ENCODE measurements at places on chromosomes 6 and 20. TPM values are rescaled to one million over a fixed set of nuclear protein-coding genes. Genes with fewer than 3 reads are reported as not detected.

Gene HDAC2
- total RNA-seq = 148 TPM

Gene MYCT1
- 106 TPM for total RNA-seq

Gene C6orf15
- not detected for total RNA-seq

Gene GPX5
- not detected for total RNA-seq

Gene TNF
- total RNA-seq = not detected

Gene PSORS1C1
- total RNA-seq = 9.2 TPM

Gene SGK1
- 150 TPM for total RNA-seq

Gene MCM9
- 14.6 TPM for total RNA-seq

Gene GNRH2
- 1.7 TPM for total RNA-seq

DNA sequence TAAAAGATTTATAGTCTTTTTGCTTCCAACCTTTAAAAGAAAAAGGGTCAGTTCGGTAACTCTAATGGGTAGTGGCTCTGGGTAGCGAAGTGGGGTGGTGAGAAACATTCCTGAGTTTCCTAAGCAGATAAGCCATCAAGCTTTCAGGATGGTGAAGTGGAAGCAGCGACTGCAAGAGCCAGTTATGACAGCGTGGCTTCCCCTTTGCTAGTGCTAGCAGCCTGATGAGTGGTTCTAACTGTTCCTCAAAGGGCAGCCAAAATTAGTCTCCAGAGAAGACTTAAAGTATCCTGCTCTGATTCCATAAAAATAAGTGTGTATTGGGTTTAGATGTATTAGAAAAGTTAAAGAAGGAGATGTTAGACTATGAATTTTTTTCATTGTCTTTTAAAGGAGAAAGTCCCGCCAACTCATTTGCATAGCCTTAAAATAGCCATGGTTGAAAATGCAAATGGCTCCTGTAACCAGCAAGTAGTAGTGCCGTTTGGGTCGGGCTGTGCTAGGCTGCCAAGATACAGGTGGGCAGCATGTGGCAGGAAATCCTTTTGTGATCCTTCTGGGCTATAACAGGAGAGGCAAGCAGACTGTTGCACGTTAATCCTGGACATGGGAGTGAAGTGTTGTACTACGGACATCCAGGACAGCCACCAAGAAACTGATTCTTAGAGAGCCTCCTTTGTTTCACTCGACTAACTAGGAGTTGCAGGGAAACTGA, 18.0 kb downstream of the ELOVL2 start:
- no peak for DNase-seq
- H3K4me3 ChIP-seq = no peak overlapping the region
- H3K27me3 ChIP-seq = peaks cover 4% of the 10 kb centered on the region
- H3K36me3 ChIP-seq = no peaks in the 10 kb centered on the region

GRCh38 chr20:63973636-63974401, 4.1 kb upstream of the ZNF512B start:
- no peaks in the 10 kb centered on the region for H3K27me3 ChIP-seq
- DNase-seq = peak; percentile 87
- no peaks in the 10 kb centered on the region for H3K36me3 ChIP-seq
- no peak overlapping the region for H3K27ac ChIP-seq
- H3K4me1 ChIP-seq = peaks cover 23% of the 10 kb centered on the region
- peak overlapping the region; percentile 7 for H3K4me3 ChIP-seq

- H3K27me3 ChIP-seq = no peaks in the 10 kb centered on the region
- no peak for DNase-seq
- no peak overlapping the region for H3K4me3 ChIP-seq
- no peaks in the 10 kb centered on the region for H3K36me3 ChIP-seq
- no peak overlapping the region for H3K27ac ChIP-seq
- H3K4me1 ChIP-seq = no peaks in the 10 kb centered on the region
Measured at GRCh38 chr20:24766143-24766527, 182.9 kb upstream of the CST7 start.

GRCh38 chr6:52098721-52099120, 11.3 kb upstream of the PKHD1 start:
- H3K27me3 ChIP-seq = no peaks in the 10 kb centered on the region
- H3K36me3 ChIP-seq = no peaks in the 10 kb centered on the region
- no peak overlapping the region for H3K27ac ChIP-seq
- no peak overlapping the region for H3K4me3 ChIP-seq

- H3K27ac ChIP-seq = no peak overlapping the region
- H3K27me3 ChIP-seq = no peaks in the 10 kb centered on the region
- H3K4me1 ChIP-seq = no peaks in the 10 kb centered on the region
- no peak overlapping the region for H3K4me3 ChIP-seq
Measured at GRCh38 chr6:93300661-93301060, 118.7 kb downstream of the EPHA7 start.

GRCh38 chr6:2230659-2231277, 14.6 kb downstream of the GMDS start:
- no peak overlapping the region for H3K27ac ChIP-seq
- H3K4me3 ChIP-seq = no peak overlapping the region
- no peaks in the 10 kb centered on the region for H3K27me3 ChIP-seq
- H3K36me3 ChIP-seq = no peaks in the 10 kb centered on the region
- DNase-seq = no peak

DNA sequence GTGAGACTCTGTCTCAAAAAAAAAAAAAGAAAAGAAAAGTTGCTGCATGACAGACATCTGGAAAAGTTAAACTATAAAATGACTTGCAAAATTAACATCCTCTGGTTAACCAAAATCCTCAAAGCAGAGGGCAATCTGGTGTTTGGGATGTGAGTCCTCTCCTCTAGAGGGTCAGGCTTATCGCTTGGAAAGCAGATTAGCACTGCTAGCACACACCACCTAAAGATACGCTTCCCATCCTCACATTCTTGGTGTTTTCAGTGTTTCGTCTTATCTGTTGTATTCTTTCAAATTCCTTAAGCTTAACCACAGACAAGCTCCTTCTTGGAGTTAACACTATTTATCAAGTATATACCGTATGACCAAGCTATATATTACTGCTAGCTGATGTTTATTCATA, 198.0 kb downstream of the SOX4 start:
- H3K4me1 ChIP-seq = no peaks in the 10 kb centered on the region
- H3K36me3 ChIP-seq = no peaks in the 10 kb centered on the region
- H3K4me3 ChIP-seq = no peak overlapping the region
- no peaks in the 10 kb centered on the region for H3K27me3 ChIP-seq
- no peak for DNase-seq

GRCh38 chr20:54115172-54115854, 44.9 kb upstream of the BCAS1 start:
- H3K4me3 ChIP-seq = no peak overlapping the region
- no peaks in the 10 kb centered on the region for H3K4me1 ChIP-seq
- H3K36me3 ChIP-seq = no peaks in the 10 kb centered on the region
- no peaks in the 10 kb centered on the region for H3K27me3 ChIP-seq
- H3K27ac ChIP-seq = no peak overlapping the region

DNA sequence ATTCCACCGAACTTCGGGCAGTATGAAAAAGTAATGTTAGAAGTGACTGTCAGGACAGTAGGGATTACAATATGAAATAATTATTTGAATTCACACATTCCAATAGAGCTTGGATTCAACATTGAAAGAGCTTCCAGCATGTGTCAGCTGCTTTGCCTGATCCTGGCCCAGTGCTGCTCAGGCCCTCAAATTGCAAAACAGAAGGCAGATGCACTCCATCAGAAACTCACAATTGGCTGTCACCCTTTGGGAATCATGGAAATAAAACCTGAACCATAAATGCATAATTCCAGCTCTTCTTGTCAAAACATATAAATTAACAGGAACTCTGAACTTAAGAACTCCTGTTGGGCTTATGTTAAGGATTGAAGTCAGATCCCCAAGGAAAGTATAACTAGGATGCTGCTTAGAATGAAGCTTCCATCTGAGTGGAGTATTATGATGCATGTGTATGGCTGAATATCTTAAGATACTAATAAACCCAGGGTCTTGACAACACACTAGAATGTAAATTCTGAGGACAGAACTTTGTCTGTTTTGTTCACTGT, 1.8 kb upstream of the NDUFAF4 start:
- peaks cover 5% of the 10 kb centered on the region for H3K27me3 ChIP-seq
- peaks cover 4% of the 10 kb centered on the region for H3K36me3 ChIP-seq
- no peak for DNase-seq
- no peak overlapping the region for H3K27ac ChIP-seq
- peaks cover 25% of the 10 kb centered on the region for H3K4me1 ChIP-seq

DNA sequence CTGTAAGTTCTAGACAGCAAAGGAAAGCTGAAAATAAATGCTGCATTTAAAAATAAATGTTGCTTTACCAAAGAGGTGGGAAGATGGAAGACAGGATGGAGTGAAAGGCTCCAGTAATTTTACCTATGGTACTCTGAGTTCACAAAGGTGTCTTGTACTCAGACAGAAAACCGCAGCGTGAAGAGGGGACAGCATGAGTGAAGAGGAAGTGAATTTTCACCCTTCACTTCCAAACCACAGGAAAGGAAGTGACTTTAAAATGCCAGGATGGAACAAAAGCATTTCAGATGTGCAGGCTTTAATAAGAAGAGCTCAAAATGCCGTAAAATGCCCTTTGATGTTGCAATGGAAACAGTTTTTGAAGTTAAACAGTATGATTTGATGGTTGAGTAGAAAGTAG, 91.2 kb upstream of the TINAG start:
- no peaks in the 10 kb centered on the region for H3K36me3 ChIP-seq
- H3K4me3 ChIP-seq = no peak overlapping the region
- DNase-seq = peak; percentile 17
- H3K4me1 ChIP-seq = no peaks in the 10 kb centered on the region
- no peak overlapping the region for H3K27ac ChIP-seq

- no peak overlapping the region for H3K27ac ChIP-seq
- no peak overlapping the region for H3K4me3 ChIP-seq
- no peak for DNase-seq
- peaks cover 5% of the 10 kb centered on the region for H3K27me3 ChIP-seq
- peaks cover 5% of the 10 kb centered on the region for H3K4me1 ChIP-seq
Measured at GRCh38 chr20:48273843-48274242, 488.6 kb upstream of the SULF2 start.

GRCh38 chr6:107561306-107561705, 71.4 kb downstream of the SOBP start:
- H3K36me3 ChIP-seq = no peaks in the 10 kb centered on the region
- no peaks in the 10 kb centered on the region for H3K27me3 ChIP-seq
- no peak overlapping the region for H3K4me3 ChIP-seq
- no peak overlapping the region for H3K27ac ChIP-seq

DNA sequence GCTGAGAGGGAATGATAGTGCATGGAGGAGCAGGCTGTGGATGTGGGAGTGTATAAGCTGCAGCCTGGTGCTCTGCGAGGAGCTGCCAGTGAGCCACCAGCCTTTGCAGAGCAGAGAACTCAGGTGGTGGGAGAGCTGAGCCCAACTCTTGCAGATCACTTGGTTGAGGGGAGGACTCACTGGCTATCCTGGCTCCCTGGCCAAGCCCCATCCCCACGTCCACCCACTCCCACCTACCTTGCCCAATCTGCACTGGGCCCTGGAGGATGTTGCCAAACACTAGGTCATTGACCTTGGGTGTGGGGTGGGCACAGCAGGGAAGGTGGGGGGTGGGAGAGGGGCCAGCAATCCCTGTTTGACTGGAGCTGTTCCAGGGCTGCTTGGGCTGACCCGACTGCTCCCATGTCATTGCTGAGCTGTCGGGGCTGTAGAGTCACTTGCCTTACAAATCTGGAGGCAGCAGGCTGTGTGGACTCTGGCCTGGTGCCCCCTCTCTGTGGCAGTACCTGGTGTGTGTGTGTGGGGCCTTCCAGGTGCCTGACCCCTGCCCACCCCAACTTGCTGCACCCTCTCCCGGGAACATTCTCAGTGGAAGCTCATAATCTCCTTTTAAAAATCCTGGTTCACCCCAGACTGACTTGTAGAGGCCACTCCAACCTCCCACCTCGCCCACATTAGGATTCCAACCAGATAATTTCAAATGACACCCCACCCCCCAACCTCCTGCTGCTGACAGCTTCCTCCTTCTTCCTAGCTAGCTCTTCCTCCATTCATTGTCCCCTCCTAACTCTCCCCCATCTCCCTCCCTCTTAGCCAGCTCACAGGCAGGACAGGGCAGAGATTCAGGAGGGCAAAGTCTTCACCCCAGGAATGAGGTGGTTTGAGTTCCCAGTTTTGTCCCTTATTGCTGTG, 162.3 kb downstream of the MRPL14 start:
- H3K4me1 ChIP-seq = no peaks in the 10 kb centered on the region
- H3K36me3 ChIP-seq = no peaks in the 10 kb centered on the region
- no peak overlapping the region for H3K27ac ChIP-seq

- H3K4me3 ChIP-seq = peak overlapping the region; percentile 92
- H3K36me3 ChIP-seq = no peaks in the 10 kb centered on the region
- H3K4me1 ChIP-seq = peaks cover 6% of the 10 kb centered on the region
Measured at GRCh38 chr20:382291-383115, 1.9 kb downstream of the TRIB3 start.

Measured in endothelial cell of umbilical vein (primary cell).